ENCODE measurements at places on chromosomes 12 and 14. TPM values are rescaled to one million over a fixed set of nuclear protein-coding genes. Genes with fewer than 3 reads are reported as not detected.

DNA sequence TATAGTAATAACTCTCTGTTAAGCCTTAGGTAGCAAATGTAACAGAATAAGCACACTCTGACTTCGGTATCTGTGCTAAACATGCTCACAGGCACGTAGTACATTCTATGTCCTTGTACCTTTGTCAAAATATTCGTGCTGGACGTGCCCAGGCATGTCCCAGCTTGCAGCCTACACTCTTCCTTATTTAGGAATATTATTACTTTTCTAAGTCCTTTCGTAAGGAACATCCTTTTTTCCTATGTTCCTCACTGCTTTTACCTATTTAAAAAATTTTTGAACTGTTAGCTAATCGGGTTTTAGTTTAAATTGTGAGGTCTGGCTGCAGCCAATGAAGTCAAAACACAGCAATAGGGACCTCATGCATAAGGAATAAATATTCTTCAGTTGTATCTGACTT, 24.1 kb upstream of the UBC start:
- H3K27me3 ChIP-seq, result no peaks in the 10 kb centered on the region
- H3K27ac ChIP-seq, result peak overlapping the region; percentile 89
- peaks cover 33% of the 10 kb centered on the region for H3K4me1 ChIP-seq

DNA sequence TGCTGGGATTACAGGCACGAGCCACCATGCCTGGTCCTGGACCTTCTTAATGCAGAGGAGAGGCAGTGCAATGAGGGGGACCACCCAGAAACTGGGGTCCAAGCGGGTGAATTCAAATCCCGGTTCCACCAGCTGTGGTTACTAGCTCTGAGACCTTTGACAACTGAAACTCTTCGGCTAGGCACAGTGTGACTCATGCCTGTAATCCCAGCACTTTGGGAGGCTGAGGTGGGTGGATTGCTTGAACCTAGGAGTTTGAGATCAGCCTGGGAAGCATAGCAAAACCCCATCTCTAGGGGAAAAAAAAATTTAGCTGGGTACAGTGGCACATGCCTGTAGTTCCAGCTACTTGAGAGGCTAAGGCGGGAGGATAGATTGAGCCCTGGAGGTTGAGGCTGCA, 5.0 kb upstream of the CD4 start:
- peak; percentile 45 for DNase-seq
- H3K4me1 ChIP-seq, result peaks cover 8% of the 10 kb centered on the region
- H3K36me3 ChIP-seq, result no peaks in the 10 kb centered on the region

DNA sequence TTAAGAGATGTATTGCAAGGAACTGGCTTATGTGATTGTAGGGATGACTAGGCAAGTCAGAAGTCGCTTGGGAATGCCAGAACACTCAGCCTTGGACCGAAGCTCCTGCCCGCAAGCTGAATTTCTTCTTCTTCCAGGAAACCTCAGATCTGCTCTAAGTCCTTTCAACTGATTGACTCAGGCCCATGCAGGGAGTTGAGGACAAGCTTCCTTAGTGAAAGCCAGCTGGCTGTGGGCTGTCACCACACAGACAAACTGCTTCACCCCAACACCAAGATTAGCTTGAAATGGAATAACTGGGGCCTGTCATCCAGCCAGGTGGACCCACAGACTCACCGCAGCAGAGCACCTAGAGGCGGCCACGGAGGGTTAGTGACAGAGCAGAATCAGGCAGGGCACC, 24.7 kb downstream of the BDKRB2 start:
- DNase-seq, result no peak
- H3K36me3 ChIP-seq, result no peaks in the 10 kb centered on the region
- no peak overlapping the region for H3K4me3 ChIP-seq
- H3K27ac ChIP-seq, result no peak overlapping the region
- H3K27me3 ChIP-seq, result no peaks in the 10 kb centered on the region

DNA sequence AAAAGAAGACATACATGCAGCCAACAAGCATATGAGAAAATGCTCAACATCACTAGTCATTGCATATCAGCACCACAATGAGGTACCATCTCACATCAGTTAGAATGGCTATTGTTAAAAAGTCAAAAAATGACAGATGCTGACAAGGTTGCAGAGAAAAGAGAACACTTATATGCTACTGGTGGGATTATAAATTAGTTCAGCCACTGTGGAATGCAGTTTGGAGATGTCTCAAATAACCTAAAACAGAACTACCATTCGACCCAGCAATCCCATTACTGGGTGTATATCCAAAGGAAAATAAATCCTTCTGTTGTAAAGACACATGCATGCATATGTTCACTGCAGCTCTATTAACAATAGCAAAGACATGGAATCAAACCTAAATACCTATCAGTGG, 238.4 kb downstream of the KCNC2 start:
- H3K27me3 ChIP-seq, result no peaks in the 10 kb centered on the region
- H3K4me3 ChIP-seq, result no peak overlapping the region
- H3K4me1 ChIP-seq, result no peaks in the 10 kb centered on the region
- no peaks in the 10 kb centered on the region for H3K36me3 ChIP-seq

COA8 gene
- total RNA-seq, result 24.6 TPM
